ENCODE measurements at places on chromosomes 7 and 10.

DNA sequence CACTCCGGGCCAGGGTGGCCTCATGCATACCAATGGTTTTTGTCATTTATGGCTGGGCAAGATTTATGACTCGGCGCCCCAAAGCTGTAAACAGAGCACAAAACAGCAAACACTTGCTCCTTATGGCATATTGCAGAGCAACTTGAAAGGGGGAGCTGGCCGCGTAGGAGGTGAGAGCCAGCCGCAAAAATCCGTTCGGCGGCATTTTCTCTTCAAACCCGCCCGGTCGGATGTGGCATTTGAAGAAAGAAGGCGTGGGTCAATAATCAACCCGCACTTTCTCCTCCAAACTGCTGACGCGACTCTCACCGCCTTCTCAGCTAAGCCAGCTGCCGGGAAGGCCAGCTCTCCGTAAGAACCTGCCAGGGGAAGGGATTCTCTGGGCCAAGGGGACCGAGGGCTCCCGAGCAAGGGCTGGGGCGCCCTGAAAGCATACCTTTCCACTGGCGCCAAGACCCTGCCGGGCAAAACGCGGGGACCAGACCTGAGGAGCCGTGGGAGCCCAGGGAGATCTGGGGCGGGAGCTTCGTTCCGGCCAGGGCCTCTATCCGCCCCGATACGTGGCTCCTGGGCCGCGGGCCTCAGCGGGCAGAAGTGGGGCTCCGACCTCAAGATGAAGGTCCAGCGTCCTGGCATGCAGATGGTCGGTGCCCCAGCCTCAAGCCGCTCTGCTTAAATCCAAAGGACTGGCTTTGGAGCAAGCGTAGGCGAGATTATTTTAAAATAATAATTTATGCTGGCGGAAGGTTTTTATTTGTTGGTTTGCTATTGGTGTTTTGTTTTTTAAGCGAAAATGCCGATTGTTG lies 12.9 kb upstream of the HOXA2 start:
- no peak for DNase-seq

DNA sequence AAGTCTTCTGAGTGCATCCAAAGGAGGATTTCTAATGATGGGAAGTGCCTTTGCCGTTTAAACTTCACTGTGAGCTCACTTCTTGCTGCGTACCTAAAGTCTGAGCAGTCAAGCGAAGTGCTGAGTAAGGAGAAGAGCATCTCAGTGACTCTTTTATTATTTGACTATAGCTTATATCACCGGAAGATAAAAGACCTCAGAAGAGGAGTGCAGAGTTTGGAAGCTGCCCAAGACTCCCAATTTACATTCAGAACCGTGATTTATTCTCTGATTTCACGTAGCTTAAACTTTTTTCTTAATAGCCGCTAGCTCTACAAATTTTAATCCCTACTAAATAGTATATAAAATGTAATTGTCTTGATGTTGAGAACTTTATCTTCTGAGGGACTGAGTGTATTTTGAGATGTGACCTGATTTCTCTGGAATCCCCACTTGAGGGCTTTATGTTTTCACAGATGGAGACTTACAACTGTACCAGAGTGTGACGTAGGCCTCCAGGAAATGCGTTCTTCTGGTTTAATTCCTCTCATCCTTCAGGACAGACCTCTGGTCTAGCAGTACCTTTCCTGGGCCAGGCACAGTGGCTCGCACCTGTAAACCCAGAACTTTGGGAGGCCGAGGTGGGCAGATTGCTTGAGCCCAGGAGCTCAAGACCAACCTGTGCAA lies 51.1 kb downstream of the CAMK1D start:
- DNase-seq = no peak

DNA sequence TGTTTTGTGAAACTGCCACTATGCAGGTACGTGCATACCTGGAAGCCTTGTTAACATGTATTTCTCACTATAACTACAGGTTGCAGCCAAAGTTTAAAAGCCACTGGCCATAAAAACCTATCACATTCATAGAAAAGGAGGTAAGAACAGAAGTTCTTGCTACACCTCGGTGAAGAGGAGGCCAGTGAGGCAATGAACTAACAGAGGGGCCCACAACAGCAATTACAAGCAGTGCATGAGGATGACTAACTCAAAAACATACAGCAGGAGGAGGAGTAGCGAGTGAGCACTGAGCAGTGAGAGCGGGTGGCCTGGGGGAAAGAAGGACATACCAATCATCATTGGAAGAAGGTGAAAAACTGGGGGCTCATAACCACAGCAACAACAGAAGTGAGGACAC lies 51.6 kb downstream of the NUDCD3 start:
- no peak for DNase-seq

DNA sequence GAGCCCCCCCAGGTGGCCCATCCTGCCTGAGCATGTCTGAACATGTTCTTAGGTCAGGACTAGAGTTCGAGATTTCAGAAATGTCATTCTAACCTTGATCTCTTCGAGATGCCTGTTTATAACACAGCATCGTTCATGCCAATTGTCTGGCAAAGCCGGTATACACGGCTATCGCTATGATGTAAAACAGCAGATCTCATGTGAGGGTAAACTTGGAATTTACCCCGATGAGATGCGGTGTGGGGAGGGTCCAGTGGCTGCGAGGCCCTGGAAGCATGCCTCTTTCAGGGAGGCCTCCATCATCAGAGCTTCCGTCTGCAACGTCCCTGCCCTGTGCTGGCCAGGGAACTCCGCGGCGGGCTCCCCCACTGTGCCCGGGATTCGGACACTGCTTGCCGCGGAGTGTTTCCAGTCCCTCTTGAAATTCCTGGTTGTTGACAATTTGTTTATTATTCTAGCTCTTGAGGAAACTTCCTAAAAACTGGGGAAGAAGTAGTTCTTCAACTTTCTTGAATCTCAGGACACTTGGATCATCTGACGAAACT lies 168.6 kb upstream of the RHEB start:
- DNase-seq = no peak

DNA sequence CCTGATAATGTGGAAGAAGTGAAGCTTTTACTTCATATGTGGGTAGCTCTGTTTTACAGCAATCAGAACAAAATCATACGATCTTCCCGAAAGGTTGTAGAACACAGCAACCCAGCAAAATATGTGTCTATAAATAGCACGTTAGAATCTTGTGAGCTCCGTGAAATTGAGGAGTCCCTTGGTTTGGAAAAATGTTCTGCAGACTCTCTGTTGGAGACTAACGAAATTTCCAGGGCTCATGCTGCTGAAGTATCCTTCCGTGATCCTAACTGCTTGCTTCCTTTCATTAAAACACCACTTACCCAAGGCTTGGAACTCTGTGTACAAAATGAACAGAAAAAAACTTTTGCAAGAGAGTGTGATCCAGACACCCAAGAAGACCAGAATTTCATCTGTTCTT lies 57.5 kb downstream of the TASOR2 start:
- DNase-seq = no peak

- DNase-seq = no peak
These were observed 78.6 kb upstream of the ARMC3 start for GRCh38 chr10:22849077-22849805.

GRCh38 chr10:65548001-65548400 lies 1377.8 kb upstream of the LRRTM3 start:
- no peak for DNase-seq
